SJCRH30 (cell line): ENCODE measurements at places on chromosomes 13 and 19. TPM values are rescaled to one million over a fixed set of nuclear protein-coding genes. Genes with fewer than 3 reads are reported as not detected.
A peak's percentile ranks its signal among the peaks of the same experiment; 100 is the strongest.

GJA3 gene
- total RNA-seq = not detected in 2 replicates

TMC4 gene
- not detected in 2 replicates for total RNA-seq

IGFL1 gene
- not detected in 2 replicates for total RNA-seq

CKM gene
- 3.9 and 4.6 TPM in 2 replicates for total RNA-seq

ZNF578 gene
- total RNA-seq = 1.7 and 2.8 TPM in 2 replicates

IZUMO1 gene
- total RNA-seq = not detected in 2 replicates

FGF21 gene
- not detected in 2 replicates for total RNA-seq

FFAR2 gene
- not detected in 2 replicates for total RNA-seq

ARRDC5 gene
- not detected in 2 replicates for total RNA-seq

SLC25A41 gene
- total RNA-seq = 0.14 TPM in 1 of 2 replicates, not detected in the other

TEKTIP1 gene
- not detected in 2 replicates for total RNA-seq

- H3K4me3 ChIP-seq = peak overlapping the region; percentile 79
- H3K4me1 ChIP-seq = peaks cover 5% of the 10 kb centered on the region
- no peaks in the 10 kb centered on the region for H3K27me3 ChIP-seq
- no peaks in the 10 kb centered on the region for H3K36me3 ChIP-seq
- H3K27ac ChIP-seq = peak overlapping the region; percentile 92
Observed at GRCh38 chr19:56842412-56842811, 1.9 kb upstream of the PEG3 start.

- no peak overlapping the region for H3K4me3 ChIP-seq
- DNase-seq = no peak
- no peaks in the 10 kb centered on the region for H3K27me3 ChIP-seq
- H3K27ac ChIP-seq = no peak overlapping the region
- no peaks in the 10 kb centered on the region; the same call in 1 of the 2 replicates for H3K36me3 ChIP-seq
Observed at GRCh38 chr13:34124666-34125306, 306.8 kb downstream of the RFC3 start.

GRCh38 chr13:46320406-46320805 lies 66.6 kb downstream of the RUBCNL start:
- H3K4me1 ChIP-seq = no peaks in the 10 kb centered on the region
- H3K36me3 ChIP-seq = no peaks in the 10 kb centered on the region
- H3K4me3 ChIP-seq = no peak overlapping the region
- H3K27ac ChIP-seq = no peak overlapping the region

- H3K4me1 ChIP-seq = peaks cover 14% of the 10 kb centered on the region
- peak overlapping the region; percentile 58 for H3K4me3 ChIP-seq
- H3K27ac ChIP-seq = no peak overlapping the region
Observed at GRCh38 chr19:40286235-40286970, 1.3 kb upstream of the AKT2 start.

GRCh38 chr19:49758292-49758691 lies 4.8 kb downstream of the TSKS start:
- H3K36me3 ChIP-seq = no peaks in the 10 kb centered on the region
- peak; percentile 31 for DNase-seq
- H3K27me3 ChIP-seq = no peaks in the 10 kb centered on the region
- no peak overlapping the region for H3K27ac ChIP-seq

DNA sequence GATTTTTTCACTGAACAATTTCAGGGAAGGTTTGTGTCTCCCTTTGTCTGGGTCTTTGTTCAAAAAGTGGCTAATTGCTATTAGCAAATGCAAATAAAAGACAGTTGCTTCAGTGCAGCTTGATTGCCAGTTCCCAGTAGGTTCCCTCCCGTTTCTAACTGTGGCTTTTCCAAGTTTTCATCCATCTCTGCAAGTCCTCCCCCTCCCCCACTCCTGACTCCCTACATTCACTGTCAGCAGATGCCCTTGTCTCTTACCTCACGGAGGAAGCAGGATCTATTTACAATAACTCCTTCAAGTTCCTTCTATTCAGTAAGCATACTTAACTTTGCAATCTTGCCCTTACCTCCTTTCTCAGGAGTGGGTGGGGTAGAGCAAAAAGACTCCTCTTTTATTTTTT lies 55.4 kb upstream of the SCEL start:
- H3K27ac ChIP-seq = no peak overlapping the region
- DNase-seq = no peak
- no peaks in the 10 kb centered on the region for H3K27me3 ChIP-seq
- no peak overlapping the region for H3K4me3 ChIP-seq
- no peaks in the 10 kb centered on the region for H3K36me3 ChIP-seq

DNA sequence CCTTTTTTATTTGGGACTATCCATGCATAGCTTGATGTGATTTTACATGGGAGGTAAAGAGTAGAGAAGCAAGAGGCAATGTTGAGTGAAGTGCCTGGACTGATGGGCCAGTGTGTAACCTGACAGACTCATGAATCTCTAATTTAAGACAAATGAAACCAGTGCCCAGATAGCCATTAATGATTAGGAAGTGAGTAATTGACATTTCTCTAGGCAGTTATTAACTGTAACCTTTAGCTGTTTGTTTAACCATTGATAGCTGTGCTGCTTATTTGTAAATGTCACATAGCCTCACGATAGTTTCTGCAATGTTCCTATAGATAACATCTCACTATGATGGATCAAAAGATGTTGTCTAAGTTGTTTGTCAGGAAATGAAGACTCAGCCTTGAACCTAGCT lies 1047.5 kb upstream of the SPRY2 start:
- H3K27me3 ChIP-seq = no peaks in the 10 kb centered on the region
- no peak overlapping the region for H3K4me3 ChIP-seq
- H3K36me3 ChIP-seq = no peaks in the 10 kb centered on the region

DNA sequence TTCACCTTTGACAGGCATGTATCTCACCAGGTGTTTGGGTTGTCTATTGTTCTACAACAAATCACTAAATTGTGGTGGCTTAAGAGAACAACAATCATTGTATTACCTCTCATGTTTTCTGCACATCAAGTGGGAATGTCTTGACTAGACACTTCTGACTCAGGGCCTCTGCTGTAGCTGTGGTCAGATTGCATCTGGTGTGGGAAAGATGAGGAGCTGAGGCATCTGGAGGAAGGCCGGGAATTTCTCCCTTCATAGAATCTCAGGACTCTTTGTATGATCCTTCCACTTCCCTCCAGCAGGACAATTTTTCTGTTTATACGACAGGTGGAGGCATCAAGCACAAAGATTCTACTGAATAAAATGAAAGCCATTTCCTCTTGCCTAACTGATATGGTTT lies 511.8 kb upstream of the NBEA start:
- no peaks in the 10 kb centered on the region; the same call in 1 of the 2 replicates for H3K36me3 ChIP-seq
- H3K4me3 ChIP-seq = no peak overlapping the region
- no peaks in the 10 kb centered on the region for H3K27me3 ChIP-seq
- no peak overlapping the region for H3K27ac ChIP-seq

GRCh38 chr13:20939662-20940061 lies 37.1 kb upstream of the XPO4 start:
- H3K4me1 ChIP-seq = no peaks in the 10 kb centered on the region
- DNase-seq = no peak
- H3K27me3 ChIP-seq = no peaks in the 10 kb centered on the region; the same call in 1 of the 2 replicates
- no peaks in the 10 kb centered on the region for H3K36me3 ChIP-seq

DNA sequence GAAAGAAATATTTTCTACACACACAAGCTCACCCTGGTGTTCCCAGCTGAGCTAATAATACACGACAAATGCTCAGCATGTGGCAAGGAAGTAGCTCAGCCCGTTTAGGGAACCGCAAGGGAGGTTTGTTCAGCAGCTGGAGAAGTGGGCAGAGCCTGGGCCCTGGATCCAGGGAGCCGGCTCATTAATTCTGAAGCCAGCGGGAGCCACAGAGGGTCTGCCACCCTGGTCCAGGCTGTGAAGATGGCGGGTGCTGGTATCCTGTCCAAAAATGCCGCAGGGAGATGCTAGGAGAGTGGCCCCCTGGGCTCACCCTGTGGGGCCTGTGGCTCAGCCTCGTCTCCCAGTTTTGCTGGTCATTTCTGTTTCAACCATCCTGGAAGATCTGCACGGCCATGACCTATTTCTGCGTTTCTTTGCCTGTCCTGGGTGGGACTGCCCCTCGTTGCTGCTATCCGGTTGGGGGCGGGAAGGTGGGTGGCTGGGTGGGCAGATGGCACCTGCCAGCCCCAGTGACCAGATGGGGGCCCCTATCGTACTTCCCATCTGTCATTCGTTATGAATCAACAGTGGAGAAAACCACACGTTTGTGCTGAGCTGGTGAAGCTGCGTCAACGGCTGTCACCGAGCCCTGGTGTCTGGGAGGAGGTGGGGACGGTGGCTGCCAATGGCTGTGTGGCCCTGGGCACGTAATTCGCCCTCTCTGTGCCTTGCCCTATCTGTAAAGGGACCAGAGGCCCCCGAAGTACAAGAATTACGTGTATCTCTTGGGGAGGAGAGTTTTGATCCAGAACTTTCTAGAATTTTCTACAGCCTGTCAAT lies 2.7 kb upstream of the GNA15 start:
- peak overlapping the region; percentile 53 for H3K27ac ChIP-seq
- H3K4me3 ChIP-seq = peak overlapping the region; percentile 32
- peaks cover 13% of the 10 kb centered on the region for H3K4me1 ChIP-seq
- H3K27me3 ChIP-seq = no peaks in the 10 kb centered on the region
- peak; percentile 77 for DNase-seq

- H3K4me1 ChIP-seq = 0 out of 2 replicates have a peak, but pooled peaks cover 2% of the 10 kb centered on the region
- no peaks in the 10 kb centered on the region for H3K27me3 ChIP-seq
- no peak overlapping the region for H3K27ac ChIP-seq
- no peak overlapping the region for H3K4me3 ChIP-seq
- DNase-seq = no peak
Observed at GRCh38 chr19:49205114-49205513, 47.5 kb downstream of the TRPM4 start.

- no peaks in the 10 kb centered on the region for H3K4me1 ChIP-seq
- no peak overlapping the region for H3K4me3 ChIP-seq
- no peaks in the 10 kb centered on the region for H3K36me3 ChIP-seq
- no peak for DNase-seq
Observed at GRCh38 chr13:54445453-54445852, 1416.8 kb downstream of the OLFM4 start.

DNA sequence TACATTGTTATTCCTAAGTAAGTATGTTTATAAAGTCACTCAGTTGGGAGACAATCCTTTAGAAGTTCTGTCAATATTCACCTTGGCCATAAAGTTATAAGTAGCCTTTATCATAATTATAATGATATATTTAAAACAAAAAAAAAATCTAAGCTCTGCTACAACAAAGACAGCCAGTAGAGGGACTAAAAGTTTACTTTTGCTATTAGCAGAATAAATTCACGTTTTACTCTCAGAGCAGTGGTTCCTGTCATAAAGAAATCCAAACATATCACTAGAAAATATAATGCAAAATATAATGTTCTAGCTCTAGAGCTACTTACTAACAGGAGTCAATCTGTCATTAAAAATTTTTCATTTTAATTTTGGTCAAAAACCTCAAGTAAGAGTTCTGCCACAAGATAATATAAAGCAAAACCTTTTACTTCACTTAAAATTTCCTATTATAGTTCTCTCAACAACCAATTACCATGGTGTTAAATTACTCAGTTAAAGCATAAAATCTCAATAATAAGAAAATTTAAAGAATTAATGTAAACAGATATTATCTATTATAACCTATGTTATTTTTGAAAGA lies 17.7 kb downstream of the INTS6 start:
- DNase-seq = no peak
- H3K27ac ChIP-seq = no peak overlapping the region
- no peaks in the 10 kb centered on the region; the same call in 1 of the 2 replicates for H3K4me1 ChIP-seq
- no peak overlapping the region for H3K4me3 ChIP-seq
- H3K27me3 ChIP-seq = no peaks in the 10 kb centered on the region
- peaks cover 14% of the 10 kb centered on the region for H3K36me3 ChIP-seq

GRCh38 chr13:78934336-78934735 lies 275.4 kb upstream of the OBI1 start:
- H3K4me3 ChIP-seq = no peak overlapping the region
- H3K27me3 ChIP-seq = no peaks in the 10 kb centered on the region
- H3K36me3 ChIP-seq = no peaks in the 10 kb centered on the region
- H3K4me1 ChIP-seq = peaks cover 6% of the 10 kb centered on the region

- H3K27me3 ChIP-seq = no peaks in the 10 kb centered on the region
- no peak overlapping the region for H3K27ac ChIP-seq
- H3K36me3 ChIP-seq = peaks cover 47% of the 10 kb centered on the region
Observed at GRCh38 chr19:1616875-1617274, 11.6 kb upstream of the UQCR11 start.
